ENCODE measurements at places on chromosomes 3 and 15.

DNA sequence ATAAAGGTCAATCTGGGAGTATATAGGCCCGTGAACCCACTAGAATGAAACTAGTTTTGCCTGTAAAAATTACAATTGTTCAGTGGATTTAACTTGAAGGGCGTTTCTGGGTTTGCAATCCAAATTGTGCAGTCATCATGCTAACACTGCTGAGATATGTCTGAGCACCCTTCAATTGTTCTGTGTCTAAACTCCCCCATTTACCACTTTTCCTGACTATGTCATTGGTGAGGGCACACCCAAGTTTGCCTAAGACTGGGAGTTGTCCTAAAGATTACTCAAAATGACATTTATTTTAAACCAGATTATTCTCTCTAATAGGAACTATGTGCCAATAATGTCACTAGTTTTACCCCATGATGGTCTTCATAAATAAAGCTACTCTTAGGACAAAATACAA, 54.6 kb downstream of the EMC4 start:
- no peak for DNase-seq

DNA sequence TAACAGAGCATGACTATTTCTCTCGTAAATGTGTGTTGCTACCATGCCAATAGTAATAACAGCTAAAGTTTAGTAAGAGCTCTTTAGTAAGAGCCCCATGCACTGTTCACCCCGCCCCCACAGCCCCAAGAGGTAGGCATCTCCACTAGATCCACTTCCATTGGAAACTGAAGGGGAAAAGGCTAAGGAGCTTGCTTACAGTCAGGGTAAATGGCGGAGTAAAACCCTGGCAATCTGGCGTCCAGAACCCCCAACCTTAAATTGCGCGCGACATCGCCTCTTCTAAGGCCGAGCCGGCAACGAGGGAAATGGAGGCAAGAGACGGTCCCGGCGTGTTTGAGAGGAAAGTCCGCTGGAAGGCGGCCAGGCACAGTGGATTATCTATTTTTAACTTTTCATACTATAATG, 654 bp upstream of the C3orf38 start:
- DNase-seq, result peak; percentile 16

GRCh38 chr3:25713341-25713985, 48.8 kb upstream of the TOP2B start:
- no peak for DNase-seq

- no peak for DNase-seq
Observed at GRCh38 chr3:11080492-11080891, 73.8 kb upstream of the HRH1 start.

DNA sequence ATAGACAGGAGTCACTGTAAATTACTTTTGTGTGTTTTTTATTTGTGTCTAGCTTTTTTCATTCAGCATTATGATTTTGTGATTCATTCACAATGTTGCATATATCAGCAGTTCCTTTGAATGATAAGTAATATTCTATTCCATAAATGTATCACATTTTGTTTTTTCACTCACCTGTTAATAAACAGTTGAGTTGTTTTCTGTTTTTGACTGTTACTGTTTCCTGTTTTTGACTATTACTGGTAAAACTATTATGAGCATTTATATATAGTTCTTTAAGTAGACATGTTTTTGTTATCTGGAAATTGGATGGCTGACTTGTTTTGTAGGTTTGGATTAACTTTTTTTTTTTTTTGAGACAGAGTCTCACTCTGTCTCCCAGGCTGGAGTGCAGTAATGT, 138.4 kb downstream of the RSRC1 start:
- DNase-seq, result no peak

- no peak for DNase-seq
Observed at GRCh38 chr15:23566071-23566554, 639 bp downstream of the MKRN3 start.

- DNase-seq, result no peak
Observed at GRCh38 chr3:131360191-131360755, 21.3 kb upstream of the NUDT16 start.

- DNase-seq, result no peak
Observed at GRCh38 chr15:46260937-46261336, 626.1 kb downstream of the SQOR start.

DNA sequence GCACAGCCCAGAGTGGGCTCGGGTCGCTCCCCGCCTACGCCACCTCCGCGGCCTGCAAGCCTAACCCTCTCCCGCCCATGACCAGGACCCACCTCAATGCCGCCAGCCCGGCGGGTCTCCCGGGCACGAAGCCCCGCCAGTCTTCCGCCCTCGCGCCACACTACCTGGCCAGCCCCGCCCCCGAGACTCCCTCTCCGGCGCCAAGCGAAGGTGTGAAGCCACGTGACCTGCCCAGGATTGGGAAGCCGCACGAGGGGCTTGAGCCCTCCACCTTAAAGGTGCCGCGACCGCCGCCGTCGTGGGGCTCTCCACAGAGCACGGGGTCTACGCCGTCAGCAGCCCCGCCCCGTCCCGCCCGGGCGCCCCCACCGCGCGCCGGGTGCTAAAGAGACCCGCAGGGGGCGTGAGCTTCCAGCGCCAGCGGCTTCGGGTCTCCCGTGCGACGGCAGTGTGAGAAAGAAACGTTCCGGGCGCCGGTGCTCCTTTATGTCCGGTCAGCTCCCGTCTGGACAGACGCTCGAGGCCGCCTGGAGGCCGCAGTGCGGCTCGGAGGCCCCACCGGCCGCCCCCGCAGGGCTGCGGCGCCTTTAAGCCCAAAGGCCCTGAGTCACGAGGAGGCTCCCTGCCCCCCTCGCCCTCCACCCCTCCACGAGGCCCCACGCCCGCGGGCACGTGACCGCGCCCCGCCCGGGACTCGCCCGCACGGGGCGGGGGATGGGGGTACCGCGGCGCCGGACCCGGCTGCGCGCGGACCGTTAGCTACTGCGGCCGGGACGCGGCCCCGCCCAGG, at the start of gene CPEB1:
Gene CPEB1 (minus strand): TSS at position 319 of the 790 bp plus-strand sequence. CDS start 18,904 bp downstream, outside the sequence.
- peak; percentile 41 for DNase-seq

DNA sequence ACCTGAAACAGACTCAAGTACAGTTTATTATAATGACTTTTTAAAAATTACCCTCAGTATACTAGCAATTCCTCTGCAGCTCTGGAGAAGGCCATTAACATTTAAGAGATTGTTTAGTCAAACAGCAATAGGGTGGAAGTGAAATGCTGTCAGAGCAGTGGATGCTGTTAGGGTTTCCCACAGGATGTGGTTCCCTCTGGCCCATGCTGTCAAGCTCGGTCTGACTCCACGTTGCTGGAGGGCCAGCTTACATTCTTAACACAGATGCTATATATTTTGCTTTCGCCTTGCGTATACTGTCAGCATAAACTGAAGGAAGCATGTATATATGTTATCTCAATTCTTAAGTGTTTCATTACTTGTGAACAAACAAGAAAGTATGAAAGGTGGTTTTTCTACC, 231.1 kb upstream of the COL8A1 start:
- DNase-seq, result no peak

- no peak for DNase-seq
Observed at GRCh38 chr3:81352867-81353266, 408.6 kb downstream of the GBE1 start.

DNA sequence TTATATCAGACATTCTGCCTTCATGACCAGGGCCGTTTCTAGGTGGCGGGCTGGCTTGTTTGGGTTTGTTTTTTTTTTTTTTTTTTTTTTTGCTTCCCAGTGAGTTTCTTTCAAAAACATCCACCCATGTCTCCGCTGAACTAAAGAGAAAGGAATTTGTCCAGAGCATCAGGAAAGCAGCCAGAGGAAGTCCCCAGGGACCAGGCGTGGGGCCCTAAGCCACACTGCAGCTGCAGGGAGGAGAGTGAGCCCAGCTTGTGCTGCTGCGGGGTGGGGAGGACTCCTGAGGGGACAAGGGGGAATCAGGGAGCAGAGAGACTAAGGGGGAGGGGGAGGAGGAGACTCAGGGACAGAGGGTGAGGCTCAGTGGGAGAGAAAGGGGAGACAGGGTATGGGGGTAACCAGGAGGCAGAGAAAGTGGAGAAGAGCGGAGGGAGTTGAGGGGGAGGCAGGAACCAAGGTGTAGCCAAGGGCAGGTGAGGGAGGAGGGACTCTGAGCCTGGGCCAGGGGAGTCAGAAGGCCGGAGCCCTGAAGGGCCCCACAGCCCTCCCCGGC, 49.5 kb downstream of the CYP11A1 start:
- DNase-seq, result no peak

GRCh38 chr3:163779396-163780344, 1298.6 kb downstream of the SI start:
- DNase-seq, result no peak

GRCh38 chr15:49148727-49149126, 6.7 kb downstream of the COPS2 start:
- no peak for DNase-seq

DNA sequence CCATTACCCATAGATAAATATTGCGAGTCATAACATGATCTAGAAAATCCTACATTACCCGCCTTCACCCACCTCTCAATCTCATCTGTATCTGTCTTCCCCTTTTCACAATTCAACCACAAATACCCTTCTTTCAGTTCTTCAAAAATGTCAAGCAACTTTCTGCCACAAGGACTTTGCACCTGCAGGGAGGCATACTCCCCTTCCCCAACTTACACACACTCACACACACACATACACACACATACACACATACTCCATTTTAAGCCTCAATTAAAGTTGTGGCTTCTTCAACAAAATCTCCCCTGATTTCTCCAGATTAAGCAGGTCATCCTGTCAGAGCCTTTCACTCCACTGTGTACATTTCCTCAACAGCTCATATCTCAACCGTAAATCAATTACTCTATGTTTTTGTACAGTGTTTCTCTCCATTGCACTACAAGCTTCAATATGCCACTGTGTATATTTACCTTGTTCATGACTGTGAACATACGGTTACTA, 33.1 kb upstream of the CCDC50 start:
- peak; percentile 50 for DNase-seq

- DNase-seq, result no peak
Observed at GRCh38 chr3:167481164-167481563, 7.3 kb upstream of the SERPINI2 start.

GRCh38 chr3:128665362-128666021, 14.9 kb upstream of the RPN1 start:
- DNase-seq, result no peak

DNA sequence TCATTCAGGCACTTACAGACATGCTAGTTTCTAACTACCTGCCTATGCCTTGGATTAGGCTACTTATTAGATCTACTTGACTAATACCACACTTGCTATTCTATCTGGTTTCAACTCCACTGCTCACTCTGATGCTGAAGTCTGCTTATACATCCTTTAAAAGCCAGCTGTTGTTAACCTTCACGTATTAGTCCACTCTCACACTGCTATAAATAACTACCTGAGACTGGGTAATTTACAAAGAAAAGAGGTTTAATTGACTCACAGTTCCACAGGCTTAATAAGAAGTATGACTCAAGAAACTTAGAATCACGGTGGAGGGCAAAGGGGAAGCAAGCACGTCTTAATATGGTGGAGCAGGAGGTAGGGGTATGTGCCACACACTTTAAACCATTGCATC, 47.7 kb upstream of the ANKRD28 start:
- DNase-seq, result no peak

DNA sequence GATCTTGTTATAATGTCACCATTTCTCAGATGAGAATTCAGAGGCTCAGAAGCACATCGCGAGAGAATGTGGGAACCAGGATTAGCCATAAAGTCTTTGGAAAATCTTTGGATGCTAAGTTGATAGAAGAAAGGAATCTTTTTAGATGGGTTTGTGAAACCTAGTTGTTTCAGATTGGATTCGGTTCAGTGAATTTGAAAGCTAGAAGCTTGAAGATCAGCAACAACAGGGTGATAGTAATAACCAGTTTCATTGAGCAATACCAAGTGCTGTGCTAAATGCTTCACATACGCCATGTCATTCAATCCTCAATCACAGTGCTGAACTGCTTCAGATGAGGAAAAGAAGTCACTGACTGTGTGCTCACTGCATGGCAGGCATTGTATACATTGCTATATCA, 47.4 kb upstream of the MITF start:
- no peak for DNase-seq

DNA sequence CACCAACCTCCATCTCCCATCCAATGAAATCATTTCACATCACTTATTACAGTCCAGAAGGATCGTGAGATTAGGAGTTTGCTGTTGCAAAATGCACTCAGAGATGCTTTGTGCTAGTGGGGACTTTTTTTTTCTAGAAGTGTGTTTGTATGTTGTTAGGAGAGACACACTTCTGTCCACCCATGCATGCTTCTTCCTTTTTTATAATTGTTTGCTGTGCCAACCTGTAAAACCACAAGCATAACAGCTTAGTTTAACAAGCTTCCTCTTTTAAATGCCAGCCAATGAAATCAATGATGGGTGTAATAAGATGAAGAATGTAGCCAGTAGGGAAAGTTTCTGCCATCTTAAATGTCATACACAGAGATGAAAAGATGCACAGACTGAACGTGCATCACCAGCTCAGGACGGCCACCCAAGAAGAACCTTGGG, 305.6 kb upstream of the STT3B start:
- DNase-seq, result no peak

DNA sequence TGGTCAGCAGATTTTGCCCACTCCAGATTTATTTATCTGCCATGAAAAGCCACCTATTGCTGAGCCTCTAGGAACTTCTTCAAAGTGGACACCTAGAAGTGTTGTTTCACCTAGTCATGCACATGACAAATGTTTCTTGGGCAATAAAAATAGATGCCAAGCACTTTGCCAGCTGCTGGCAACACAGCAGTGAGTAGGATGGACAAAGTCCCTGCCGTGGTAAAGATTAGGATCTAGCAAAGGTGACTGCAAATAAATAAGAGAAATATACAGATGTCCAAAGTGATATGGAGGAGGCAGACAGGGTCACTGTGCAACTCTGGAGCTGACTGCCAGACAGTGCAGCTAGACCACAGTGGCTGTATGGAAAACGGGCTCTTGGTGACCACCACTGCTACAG, 137.9 kb downstream of the SUCLG2 start:
- no peak for DNase-seq

DNA sequence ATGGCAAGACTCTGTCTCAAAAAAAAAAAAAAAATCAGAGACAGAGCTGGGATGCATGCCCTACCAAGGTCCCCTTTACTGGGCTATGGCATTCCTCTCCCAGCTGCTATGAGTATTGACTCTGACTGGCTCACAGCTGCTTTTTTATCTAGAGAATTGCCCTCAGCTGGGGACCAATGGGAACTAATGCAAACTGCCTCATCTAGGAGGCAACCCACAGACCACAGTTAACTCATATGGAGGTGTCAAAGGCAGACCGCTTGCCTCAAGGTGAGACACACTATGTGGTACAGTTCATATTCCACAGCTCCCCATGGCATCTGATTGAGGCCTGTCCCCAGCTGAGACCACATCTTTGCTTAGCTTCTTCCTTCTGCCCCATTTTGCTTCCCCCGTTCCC, 183.5 kb upstream of the EOMES start:
- no peak for DNase-seq

DNA sequence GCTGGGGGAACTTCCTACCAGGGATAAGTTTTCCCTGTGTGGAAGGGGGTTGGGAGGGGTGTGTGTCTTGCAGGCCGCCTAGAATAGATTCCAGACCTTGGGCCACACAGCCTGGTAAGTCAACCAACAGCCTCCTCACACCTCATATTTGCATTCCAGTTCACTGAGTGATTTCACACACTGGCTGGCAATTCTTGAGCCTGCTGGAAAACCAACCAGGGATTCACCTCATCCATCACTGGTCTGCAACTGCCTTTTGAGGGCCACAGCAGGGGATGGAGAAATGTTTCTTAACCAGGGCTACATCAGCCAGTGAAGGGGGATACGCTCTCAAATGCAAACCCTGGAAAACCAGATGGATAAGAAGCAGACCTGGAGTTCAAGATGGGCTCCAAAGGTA, 2.0 kb downstream of the FSTL1 start:
- DNase-seq, result no peak

All from GM10248 (cell line).